ENCODE measurements at places on chromosomes 16 and 17.

- no peak for DNase-seq
Observed at GRCh38 chr17:56596691-56597494, 3.4 kb downstream of the NOG start.

DNA sequence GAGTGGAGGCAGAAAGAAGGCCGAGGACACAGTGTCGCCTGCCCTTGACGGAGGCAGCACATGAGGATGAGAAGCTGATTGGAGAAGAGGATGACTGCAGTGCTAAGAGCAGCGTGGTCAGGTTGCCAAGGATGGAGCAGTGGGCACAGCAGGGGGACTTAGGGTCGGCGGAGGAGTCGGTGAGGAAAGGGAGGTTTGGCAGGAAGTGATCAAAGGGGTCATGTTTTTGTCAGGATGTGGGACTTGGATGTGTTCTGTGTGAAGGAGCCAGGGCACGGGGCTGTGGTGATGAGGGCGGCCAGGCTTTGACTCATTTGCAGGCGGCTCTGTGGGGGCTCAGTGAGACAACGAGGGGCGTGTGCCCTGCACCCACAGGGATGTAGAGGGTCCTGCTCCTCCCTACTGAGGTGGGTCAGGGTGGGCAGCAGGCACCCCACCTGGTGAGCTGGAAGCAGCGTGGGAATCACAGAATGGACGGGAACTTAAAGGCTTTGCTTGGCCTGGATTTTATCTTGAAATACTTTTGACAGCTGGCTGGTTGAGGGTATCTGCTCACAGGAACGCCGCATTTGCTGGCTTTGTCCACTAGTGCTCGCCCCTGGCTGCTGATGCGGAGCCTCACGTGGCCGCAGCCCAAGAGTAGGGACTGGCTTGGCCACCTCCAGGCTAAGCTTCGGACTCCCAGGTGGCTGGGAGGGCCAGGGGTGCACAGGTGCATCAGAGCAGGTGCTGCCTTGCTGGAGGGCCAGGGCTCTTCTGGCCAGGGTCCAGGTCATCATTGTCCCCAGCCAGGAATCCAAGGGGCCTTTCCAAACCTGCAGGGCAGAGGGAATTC lies 6.0 kb downstream of the MPG start:
- DNase-seq, result no peak

DNA sequence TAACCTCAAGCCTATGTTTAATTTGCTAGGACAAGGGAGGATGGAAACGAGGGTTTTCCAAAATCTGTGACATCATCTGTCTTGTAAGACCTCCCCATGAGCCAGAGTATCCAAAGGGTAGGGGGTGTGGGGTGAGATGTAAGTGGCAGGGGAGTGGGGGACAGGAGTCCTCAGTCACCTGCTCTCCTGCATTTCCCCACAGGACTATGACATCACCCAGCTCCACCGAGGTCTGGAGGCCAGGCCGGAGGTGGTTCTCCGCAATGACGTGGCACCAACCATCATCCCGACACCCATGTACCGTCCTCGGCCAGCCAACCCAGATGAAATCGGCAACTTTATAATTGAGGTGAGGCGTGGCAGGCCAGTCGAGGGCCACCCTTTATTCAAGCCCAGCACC lies 41.5 kb upstream of the CDH1 start:
- DNase-seq, result no peak

- DNase-seq, result no peak
Observed at GRCh38 chr17:38751144-38751807, 1.3 kb upstream of the PSMB3 start.

DNA sequence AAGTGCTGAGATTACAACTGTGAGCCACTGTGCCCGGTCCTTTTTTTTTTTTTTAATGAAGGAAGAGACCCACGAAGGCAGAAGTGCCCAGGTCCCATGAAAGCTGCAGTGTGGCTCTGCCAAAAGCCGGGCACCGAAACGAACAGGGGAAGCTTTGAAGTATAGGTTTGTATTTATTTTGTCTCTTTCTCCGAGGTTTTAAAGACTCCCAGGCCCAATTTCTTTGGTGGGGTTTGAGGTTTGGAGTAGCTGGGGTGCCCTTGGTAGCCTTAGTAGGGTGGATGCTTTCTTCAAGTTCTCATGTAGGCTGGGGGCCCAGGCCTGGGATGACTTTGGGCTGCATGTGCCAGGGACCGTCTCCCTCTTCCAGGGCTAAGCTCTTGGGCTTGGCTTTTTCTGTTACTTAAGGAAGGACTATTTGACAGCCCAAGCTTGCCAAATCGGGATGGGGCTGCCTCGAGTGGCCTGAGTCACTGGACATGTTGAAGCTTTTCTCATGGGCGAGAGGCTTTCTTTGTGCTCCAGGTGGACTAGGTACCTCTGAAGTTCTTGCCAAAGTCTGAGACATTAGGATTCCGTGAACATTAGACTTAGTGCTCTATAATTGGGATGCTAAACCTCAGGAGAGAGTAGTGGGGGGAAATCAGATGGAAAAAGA lies 66.3 kb downstream of the WIPI1 start:
- DNase-seq, result no peak

GRCh38 chr17:56440419-56440818 lies 153.1 kb upstream of the NOG start:
- DNase-seq, result no peak

DNA sequence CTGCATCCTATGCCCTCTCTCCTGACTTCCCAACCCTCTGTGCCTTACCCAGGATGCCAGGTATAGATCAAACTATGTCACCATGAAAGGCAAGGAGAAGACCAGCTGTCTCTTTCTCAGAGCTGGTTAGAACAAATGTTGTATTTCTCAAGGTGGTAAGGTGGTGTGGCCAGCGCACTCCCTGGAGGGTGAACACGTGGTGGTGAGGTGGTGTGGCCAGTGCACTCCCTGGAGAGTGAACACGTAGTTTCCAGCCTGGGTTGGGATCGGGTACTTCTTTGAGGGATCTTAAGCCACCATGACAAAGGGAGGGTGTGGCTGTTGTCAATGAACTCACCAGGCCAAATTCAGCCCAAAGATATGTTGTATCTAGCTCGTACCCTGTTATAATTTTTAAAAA lies 26.8 kb downstream of the KATNIP start:
- no peak for DNase-seq

Measured in stimulated activated CD8-positive, alpha-beta memory T cell treated with anti-CD3 and anti-CD28 coated beads, Interleukin-2, amount 100 ng/mL, for 48 hours (primary cell).